ENCODE measurements at places on chromosomes 3 and 15.

GRCh38 chr3:195133013-195133412, 137.9 kb downstream of the XXYLT1 start:
- DNase-seq: no peak

GRCh38 chr3:18567293-18567692, 142.2 kb upstream of the SATB1 start:
- no peak for DNase-seq

DNA sequence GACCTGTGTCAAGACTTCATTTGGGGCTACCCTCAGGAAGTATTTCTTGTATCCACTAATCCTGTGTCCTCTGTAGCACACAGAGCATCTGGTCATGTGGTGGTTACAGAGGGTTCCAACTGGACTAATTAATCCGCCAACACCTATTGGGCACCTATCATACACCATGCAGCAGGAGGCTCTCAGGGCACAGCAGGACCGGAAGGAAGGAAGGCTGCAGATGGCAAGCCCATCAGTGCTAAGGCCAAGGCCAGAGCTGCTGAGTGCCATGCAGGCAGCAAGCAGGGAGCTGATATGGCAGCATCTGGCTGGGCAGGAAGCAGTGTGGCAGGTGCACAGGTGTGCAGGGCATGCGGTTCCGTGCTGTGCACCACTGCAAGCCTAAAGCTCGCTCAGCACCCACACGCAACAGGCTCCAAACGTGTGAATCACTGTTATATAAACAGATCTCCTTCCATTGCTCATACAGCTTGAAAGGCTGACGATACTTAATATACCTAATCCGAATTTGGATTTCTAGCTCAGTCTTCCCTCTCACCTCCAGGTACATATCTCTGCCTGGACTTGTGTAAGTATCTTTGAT, 64.4 kb upstream of the SNRPA1 start:
- DNase-seq: no peak

DNA sequence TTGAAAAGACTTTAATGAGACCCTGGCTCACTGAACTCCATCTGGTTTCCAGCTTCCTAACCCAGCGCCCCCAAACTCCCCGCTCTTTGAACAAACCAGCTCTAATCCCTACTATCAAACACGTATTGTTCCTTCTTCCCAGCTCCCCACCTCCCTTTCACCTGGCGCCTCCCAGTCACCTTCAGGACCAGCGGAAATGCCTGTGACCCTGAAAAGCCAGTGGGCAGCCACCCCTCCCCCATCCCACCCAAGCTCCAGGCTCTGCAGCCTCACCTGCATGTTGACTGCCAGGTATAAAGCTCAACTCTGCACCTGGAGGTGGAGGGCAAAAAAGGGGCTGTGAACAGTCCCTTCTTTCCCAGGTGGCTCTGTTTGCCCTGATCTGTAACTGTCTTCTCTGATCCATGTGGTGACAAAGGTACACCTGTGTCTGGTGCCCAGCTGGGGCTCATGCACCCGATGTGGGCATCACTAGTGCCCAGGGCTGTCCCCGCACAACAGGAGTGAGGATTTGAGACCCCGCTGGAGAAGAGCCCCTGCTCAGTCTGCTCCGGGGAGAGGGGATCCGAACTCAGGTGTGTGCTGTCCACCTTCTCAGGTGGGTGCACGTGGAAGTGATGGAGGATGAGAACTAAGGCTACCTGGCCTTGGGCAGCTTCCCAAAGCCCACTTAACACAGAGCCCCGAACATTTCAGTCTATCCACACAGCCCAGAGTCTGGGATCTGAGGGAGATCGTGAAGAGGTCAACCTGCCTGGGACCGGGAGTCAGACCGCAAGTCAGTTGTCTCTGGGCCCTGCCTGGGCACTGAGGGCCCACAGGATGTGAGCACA, 128.9 kb downstream of the NSMCE3 start:
- no peak for DNase-seq

DNA sequence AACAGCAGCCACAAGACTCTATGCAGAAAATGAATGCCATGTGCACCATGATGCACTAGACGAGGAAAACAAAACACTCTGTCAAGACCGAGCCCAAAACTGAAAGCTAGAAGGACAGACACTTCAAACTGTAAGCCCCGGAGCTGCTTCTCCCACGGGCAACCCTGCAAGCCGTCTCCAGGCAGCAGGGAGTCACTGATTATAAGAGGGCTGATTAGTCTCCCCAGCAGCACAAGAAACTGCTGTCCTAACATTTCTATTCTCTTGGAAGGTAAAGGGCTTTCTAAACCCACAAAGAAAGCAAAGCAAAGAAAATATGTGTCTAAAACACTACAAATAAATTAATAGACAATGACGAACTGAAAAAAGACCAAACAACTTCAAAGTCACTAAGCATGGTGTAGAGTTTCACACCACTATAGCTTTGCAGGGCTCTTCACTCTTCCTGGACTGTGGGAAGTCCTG, 15.5 kb downstream of the TBC1D2B start:
- no peak for DNase-seq

GRCh38 chr15:92797168-92798052, 102.7 kb upstream of the CHD2 start:
- no peak for DNase-seq

DNA sequence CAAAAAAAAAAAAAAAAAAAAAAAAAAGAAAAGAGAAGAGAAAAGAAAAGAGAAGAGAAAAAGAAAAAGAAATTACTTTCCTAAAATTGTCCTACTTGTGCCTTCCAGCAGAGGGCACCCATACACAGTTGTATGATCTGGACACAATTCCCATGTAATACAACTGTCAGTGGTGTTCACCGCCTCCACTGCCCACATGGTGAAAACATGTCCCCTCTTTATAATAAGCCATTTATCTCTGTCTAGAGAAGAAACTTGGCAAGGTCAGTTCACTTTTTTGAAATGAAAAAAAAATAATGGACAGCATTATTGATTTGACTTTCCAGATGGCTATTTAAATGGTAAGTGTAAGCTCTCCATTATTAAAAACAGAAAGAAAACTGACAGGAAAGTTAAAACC, 459.4 kb downstream of the GBE1 start:
- DNase-seq: no peak

GRCh38 chr15:41025393-41025792, 72.1 kb downstream of the CHAC1 start:
- no peak for DNase-seq

DNA sequence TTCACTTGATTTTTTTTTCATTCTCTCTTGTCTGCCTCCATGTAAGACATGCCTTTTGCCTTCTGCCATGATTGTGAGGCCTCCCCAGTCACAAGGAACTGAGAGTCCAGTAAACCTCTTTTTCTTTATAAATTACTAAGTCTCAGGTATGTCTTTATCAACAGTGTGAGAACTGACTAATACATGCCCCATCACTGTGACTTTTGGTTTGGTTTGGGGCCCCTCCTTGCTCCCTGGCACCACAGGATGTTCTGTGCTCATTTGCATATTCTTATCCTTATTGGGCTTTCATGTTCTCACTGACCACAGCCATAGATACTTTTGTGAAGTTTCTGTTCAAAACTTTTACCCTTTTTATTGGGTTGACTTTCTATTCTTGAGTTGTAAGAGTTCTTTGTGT, 3.8 kb upstream of the PRR20G start:
- DNase-seq: no peak

GRCh38 chr3:145286937-145287336, 874.0 kb downstream of the PLOD2 start:
- no peak for DNase-seq

GRCh38 chr15:60006203-60006862, 2.2 kb downstream of the FOXB1 start:
- DNase-seq: no peak

All from HS-5 (cell line).